ENCODE measurements at places on chromosomes 3 and 15.
A peak's percentile ranks its signal among the peaks of the same experiment; 100 is the strongest.

DNA sequence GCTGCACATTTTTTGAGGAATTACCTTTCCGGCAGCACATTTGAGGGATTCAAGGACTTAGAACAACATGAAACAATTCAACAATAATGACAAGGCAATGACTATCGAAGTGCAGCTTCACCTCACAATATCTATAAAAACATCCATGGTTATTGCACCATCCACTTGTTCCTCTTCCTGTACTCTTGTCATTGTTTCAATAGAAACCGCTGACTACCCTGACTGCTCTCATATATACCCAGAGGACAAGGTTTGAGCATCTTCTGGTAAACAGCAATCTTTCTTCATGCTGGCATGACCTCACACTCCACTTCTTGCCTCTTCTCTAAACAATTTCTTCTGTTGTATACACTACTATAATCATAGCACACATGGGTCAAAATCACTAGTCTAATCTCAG, 864.9 kb downstream of the FHIT start:
- DNase-seq = no peak

DNA sequence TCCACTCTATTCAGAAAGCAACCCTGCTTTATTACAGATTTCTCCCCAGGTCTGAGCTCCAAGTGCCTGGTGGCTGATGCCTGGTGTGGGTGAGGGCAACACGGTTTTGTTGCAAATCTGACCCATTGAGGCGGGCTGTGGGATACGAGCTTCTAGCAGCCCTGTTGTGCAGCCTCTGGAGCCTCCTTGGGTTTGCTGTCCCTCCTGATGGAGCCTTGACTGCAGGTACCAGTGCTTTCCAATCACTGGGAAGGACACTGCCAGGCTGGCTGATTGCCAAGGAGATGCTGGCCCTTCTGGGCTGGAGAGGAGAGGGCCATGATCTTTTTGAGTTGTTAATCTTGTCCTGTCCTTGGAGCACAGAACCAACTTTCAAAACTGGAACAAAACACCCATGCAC, 151.0 kb upstream of the RGMA start:
- DNase-seq = no peak

GRCh38 chr3:158330870-158331269, 221.0 kb downstream of the RSRC1 start:
- no peak for DNase-seq

GRCh38 chr3:9725775-9726515, 5.6 kb upstream of the BRPF1 start:
- no peak for DNase-seq

DNA sequence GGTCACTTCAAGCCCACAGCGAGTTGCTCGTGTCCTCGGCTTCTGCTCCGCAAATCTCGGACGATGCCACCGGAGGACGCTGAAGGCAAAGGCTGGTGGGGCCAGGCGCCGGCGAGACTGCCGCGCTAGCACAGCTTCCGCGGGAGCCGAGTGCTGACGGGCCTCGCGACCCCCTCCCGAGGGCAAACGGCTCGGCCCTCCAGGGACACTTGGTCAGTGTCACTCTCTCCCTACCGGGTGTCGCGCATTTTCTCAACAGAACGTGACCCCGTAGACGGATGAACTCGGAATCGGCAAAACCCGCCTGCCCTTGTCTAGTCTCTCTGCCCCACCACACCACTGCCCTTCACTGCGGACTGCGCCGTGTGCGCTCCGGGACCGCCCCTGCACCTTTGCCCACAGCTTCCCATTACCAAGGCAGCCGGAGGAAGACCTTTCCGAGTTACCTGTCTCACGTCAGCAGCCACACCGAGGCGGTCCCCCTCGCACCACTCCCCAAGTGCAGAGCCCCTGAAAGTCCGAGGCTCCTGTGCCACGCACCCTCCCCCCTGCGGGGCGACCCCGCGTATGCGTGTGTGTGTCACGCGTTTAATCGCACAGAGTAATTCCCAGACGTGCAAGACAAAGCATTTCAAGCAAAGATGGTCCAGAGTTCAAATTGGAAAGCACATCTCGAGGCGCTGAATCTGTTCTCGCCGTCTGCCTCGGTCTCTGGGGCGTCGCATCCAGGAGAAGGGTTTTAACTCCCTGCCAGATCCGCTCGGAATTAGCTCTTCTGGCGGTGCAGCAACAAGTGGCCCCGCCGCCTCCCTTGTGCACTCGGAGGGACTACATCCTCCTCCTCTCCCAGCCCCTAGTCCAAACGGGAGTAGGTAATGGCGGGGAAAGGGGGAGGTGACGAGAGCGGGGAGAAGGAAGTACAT, 245.0 kb upstream of the TOPAZ1 start:
- no peak for DNase-seq

- DNase-seq = no peak
Observed at GRCh38 chr15:64947211-64947610, 35.5 kb downstream of the ANKDD1A start.

DNA sequence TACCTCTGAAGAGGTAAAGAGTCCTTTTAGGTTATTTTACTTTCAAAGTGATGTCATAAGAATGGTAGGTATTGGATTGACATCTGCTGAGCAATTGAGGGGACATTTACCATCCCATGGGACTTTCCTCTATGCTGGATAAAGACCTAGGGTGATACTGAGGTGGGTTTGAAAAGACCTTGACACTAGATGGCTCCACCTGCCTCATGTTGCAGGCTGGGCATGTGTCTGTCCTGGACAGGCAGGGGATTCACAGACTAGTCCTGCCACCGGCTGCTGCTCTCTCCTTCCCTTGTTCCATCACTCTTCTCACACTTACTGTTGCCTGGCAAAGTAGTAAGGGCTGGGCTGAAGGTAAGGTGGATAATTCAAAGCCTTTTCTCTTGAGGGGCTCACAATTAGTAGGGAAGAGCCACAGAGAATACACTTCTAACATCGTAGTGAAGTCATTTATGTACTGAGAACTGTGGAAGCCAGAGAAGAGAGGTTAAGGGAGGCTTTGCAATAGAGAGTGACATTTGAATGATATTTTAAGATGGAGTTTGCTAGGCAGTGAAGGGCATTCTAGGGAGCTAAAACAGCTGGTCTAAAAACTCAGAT, 27.7 kb downstream of the TRAK1 start:
- peak; percentile 51 for DNase-seq

GRCh38 chr3:53346922-53347260, 452 bp downstream of the DCP1A start:
- DNase-seq = no peak

DNA sequence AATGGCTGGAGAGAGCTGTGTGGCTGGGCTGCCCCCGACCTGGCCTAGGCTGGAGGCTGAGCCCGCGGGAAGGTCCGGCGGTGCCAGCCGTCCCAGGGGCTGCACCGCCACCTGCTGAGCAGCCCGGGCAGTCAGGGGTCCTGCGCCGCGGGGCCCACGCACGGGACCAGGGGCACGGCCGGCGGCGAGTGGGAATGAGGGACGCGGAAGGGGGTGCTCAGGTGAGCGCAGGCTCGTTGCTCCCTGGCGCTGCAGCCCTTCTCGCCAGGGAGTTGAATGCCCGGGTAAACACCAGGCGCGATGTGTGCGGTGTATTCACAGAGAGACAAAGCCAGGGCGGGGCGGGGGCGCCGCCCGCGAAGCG, 666 bp upstream of the SEMA3F start:
- DNase-seq = no peak

DNA sequence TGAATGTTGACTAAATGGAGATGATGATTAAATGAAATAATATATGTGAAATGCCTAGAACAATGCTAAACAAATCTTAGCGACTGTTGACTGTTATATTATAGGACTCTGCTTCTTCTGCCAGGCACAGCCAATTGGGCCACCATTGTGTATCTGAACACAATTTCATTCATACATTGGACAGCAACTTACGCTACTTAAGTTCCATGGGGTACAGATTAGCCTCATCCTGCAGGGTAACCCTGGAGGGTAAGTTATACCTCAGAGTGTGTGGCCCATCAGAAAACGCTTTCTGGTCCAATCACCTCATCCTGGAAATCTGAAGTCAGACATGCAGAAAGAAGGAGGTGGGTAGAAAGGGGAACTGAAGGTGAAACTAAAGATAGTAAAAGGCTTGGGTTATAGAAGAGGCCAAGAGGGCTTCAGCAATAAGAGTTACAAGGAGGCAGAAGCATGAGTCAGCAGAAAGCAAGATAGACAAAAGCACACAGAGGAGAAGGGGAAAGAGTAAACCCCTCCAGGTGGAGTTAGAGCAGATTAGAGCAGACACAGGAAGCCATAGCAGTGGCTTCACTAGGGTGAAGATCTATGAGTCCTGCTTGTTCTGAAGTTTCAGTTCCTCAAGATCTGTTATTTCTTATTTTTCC, 119.3 kb upstream of the SLC24A5 start:
- peak; percentile 10 for DNase-seq

DNA sequence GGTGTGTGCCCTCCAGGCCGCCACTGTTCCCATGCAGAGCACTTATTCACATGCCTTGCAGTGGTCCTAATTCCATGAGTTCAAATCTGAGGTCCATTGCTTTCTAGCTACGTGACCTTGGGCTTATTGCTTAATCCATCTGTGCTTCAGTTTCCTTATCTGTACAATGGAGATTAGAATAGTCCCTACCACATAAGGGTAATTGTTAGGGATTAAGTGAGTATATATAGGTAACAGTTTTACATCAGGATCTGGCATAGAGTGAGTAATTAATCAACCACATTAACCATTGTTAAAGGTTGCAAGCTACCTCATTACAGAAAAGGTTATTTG, 7.6 kb downstream of the CPN2 start:
- DNase-seq = no peak

DNA sequence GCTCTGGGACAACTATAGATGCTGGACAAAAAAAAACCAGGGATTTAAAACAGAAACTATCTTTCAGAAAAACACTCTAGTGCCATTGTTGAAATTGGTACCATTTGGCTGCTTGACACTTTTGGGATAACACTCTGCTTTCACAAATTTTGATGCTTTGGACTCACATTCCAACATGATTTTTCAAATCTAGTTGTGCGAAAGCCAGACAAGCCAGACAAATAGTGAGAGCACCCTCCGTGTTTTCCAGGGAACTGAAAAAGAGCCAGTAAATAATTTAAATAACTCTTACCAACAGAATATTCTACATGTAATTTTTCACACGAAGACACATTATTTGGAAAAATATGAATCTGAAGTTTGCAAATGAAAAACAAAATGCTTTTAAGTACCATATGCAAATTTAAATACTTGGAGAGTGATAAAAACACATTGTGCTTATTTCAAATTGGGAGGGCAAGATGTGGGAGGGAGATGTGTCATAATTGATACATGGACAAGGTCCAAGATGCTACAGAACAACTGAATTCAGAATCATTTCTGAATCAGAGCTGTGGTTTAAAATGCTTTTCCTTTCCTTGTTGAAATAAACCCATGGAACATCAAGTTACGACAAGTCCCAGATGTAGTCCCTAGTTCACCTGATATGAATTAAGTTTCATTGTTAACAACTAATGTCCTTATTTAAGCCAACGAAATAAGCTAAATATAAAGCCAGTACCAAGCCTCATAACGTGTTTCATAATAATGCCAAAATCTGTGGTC, 144.2 kb upstream of the SOX2 start:
- no peak for DNase-seq

- no peak for DNase-seq
Observed at GRCh38 chr3:188180114-188180513, 26.2 kb downstream of the LPP start.

DNA sequence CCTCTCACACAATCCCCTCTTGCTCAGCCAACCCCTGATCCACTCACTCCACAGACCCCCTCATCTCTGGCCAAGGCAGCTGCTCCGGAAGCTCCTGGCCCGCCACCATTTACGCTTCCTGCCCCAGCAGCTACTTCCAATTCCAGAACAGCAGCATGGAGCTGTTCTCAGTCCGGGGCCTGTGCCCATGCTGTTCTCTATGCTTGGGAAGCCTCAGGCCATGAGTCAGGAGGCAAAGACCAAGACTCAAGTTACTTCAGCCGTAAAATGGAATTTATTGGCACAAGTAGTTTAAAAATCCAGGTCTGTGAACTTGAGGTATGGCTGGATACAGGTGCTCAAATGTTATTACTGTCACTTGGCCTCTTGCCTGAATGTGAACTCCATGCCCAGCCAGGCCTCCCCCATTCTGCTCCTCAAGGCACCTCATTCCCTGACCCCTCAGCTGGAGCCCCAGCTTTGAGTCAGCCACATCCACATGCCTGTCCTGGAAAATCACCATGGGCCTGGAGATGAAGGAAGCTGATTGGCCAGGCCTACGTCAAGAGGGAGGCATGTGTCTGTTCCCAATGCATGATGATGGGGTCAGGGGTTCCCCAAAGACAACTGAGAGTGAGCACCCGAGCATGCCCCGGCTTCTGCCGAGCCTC, 31.4 kb upstream of the CACNA2D2 start:
- no peak for DNase-seq

DNA sequence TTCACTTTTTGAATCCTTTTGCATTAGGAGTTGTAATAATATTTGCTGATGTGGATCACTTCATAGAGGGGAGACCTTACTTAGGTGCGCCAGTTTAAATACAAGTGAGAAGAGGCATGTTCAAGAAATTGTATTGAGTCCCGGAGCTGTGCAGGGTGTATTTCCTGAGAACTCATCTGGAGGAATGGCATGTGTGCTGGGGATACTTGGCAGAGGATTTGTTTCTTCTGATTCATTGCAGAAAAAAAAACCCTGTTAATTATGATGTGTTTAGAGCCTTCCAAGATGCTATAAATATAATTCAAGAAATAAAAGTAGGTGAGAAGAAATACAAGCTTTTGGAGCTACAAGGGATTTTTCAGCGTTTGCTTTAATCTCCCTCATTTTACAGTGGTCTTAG, 97.6 kb downstream of the TPRG1 start:
- DNase-seq = no peak

- DNase-seq = no peak
Observed at GRCh38 chr15:67024314-67024997, 40.9 kb upstream of the SMAD3 start.

DNA sequence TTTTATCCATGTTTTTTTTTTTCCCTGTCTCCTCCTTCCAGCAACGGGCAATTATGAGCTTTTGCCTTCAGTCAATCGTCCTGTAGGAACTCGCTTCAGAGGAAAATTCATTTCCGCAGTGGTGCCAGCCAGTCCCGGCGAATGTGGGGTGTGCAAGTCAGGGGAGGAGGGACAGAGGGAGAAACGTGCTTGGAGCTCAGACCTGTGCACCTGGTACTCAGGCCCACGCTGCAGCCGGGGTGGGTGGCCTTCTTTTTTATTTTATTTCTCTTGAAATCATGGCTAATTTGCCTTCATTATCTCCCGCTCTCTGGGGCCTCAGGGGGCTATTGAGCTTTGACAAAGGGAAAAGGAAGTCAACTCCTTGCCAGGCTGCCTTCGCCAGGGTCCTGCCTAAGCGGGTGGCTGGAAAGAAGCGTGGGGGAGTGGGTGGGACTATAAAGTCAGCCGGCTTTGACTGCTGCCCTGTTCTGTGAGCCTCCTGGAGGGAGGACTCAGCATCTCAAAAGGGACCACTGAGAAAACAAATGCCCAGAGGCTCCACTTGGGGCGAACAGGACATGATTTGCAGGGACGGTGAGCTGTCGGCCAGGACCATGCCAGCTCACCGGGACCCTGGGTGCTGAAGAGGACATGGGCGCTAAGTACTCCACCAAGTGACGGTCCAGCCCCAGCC, 5.5 kb downstream of the GRIP2 start:
- DNase-seq = no peak

- DNase-seq = no peak
Observed at GRCh38 chr3:175735866-175736265, 876.7 kb downstream of the NAALADL2 start.

GRCh38 chr3:15978801-15979200, 181.0 kb upstream of the ANKRD28 start:
- no peak for DNase-seq
